ENCODE measurements at places on chromosomes 6 and 20. TPM values are rescaled to one million over a fixed set of nuclear protein-coding genes. Genes with fewer than 3 reads are reported as not detected.

DNA sequence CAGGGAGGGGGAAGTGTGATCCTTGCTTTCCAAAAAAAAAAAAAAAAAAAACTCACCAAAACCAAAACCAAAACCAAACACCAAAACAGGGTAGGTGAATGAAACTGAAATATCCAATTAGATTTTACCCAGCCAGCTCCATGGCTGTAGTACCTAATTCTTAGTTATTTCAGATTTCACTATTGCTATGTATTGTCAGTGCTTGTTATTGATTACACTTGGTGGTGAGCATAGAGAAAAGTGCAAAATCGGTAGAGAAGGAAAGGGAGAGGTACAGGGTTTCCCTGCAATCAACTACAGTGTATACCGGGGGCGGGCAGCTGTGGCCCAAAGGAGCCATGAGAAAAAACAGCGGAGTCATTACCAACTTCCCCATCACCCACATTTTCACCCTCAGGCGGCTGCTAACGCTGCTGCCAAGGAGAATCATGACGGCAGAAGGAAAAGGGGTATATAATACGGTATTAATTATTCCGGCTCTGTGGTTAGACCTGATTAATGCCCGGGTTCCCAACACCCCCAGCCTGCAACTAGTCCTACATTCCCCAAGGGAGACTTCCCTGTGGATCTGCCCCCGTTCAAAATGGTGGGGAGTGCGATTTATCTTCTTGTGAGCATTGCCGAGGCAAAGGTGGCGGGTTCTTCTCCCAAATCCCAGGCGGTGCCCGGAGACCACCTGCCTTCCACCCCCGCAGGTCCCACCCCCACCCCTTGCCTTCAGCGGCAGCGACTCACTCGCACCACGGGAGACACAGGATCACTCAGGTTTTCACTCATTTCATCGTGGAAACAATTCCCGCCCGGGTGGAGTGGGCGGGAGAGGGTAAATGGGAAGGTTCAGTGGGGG lies at the start of gene C6orf62:
Gene C6orf62, minus strand, starts transcription at position 30 of the 847 bp plus-strand sequence. CDS start 486 bp downstream, outside the sequence.
- DNase-seq = no peak
- peaks cover 49% of the 10 kb centered on the region for H3K36me3 ChIP-seq
- H3K27me3 ChIP-seq = no peaks in the 10 kb centered on the region
- peaks cover 34% of the 10 kb centered on the region for H3K4me1 ChIP-seq
- H3K4me3 ChIP-seq = peak within 1 kb of the TSS; percentile 99

The TMEM244 gene
- total RNA-seq = not detected

GRCh38 chr6:15521582-15521981 lies 141.2 kb downstream of the DTNBP1 start:
- H3K36me3 ChIP-seq = peaks cover 92% of the 10 kb centered on the region
- no peak for DNase-seq
- no peak overlapping the region for H3K4me3 ChIP-seq
- peaks cover 35% of the 10 kb centered on the region for H3K4me1 ChIP-seq

DNA sequence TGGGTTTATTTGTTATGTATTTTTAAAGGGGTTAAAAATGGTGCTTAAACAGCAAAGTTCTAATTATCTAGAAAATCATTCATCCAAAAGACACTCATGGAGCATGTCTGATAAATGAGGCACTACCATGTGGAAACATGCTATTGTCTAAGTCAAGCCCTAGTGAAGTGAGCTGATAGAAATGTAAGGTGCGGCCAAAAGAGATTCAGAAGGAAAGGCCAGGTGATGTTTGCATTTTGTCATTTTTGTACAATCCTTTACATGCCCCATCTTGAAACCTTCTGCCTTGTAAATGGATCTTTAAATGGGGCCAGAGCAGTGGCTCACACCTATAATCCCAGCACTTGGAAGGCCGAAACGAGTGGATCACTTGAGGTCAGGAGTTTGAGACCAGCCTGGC lies 77.3 kb downstream of the PLCG1 start:
- H3K4me3 ChIP-seq = no peak overlapping the region
- no peaks in the 10 kb centered on the region for H3K4me1 ChIP-seq
- H3K36me3 ChIP-seq = no peaks in the 10 kb centered on the region
- H3K27ac ChIP-seq = no peak overlapping the region
- no peaks in the 10 kb centered on the region for H3K27me3 ChIP-seq

The DNPH1 gene
- 56.4 TPM for total RNA-seq

DNA sequence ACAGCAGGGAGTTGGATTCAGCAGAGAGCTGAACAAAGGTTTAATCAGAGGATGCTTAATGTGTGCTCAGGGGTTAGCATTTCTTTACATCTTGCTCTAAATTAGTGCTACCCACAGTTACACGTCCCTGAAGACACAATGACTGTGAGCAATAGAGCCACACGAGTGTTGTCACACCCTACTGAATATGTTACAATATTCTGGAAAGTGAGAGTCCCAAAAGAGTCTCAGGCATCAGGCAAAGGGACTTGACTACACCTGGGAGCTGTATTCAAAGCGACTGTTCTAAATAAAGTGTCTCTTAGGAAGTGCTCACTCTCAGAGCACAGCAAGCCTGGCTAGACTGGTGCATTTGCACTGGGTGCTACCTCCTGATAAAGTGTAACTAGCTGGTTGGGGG lies 108.7 kb downstream of the GRM4 start:
- H3K36me3 ChIP-seq = peaks cover 5% of the 10 kb centered on the region
- H3K27ac ChIP-seq = no peak overlapping the region

The ARHGAP40 gene
- total RNA-seq = 0.72 TPM

DNA sequence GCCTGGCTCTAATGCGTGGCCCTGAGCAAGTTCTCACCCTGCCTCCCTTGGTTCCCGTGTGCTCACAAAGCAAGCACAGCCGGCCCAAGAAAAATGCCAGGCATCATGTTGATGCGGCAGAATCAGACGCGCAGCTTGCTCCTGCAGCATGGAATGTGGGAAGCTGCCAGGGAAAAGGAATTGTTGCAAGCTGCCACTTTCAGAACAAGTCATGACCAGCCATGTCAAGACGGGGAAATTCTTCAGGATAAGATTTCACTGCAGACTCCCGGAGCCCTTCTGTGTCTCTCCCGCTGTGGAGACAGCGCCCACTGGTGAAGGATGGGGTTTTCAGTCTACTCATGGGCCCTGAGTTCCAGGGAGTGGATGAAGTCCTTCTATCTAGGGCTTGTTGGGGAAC lies 4.6 kb downstream of the DACT2 start:
- no peaks in the 10 kb centered on the region for H3K36me3 ChIP-seq
- no peak overlapping the region for H3K4me3 ChIP-seq
- DNase-seq = no peak

GRCh38 chr6:13761361-13762036 lies 49.9 kb upstream of the RANBP9 start:
- H3K27ac ChIP-seq = no peak overlapping the region
- H3K4me1 ChIP-seq = peaks cover 6% of the 10 kb centered on the region
- no peak overlapping the region for H3K4me3 ChIP-seq
- no peaks in the 10 kb centered on the region for H3K36me3 ChIP-seq
- no peak for DNase-seq
- H3K27me3 ChIP-seq = no peaks in the 10 kb centered on the region

- DNase-seq = no peak
- no peaks in the 10 kb centered on the region for H3K36me3 ChIP-seq
- H3K27ac ChIP-seq = no peak overlapping the region
- no peaks in the 10 kb centered on the region for H3K27me3 ChIP-seq
- no peak overlapping the region for H3K4me3 ChIP-seq
These were observed 13.3 kb upstream of the HMGN4 start for GRCh38 chr6:26524722-26525370.

DNA sequence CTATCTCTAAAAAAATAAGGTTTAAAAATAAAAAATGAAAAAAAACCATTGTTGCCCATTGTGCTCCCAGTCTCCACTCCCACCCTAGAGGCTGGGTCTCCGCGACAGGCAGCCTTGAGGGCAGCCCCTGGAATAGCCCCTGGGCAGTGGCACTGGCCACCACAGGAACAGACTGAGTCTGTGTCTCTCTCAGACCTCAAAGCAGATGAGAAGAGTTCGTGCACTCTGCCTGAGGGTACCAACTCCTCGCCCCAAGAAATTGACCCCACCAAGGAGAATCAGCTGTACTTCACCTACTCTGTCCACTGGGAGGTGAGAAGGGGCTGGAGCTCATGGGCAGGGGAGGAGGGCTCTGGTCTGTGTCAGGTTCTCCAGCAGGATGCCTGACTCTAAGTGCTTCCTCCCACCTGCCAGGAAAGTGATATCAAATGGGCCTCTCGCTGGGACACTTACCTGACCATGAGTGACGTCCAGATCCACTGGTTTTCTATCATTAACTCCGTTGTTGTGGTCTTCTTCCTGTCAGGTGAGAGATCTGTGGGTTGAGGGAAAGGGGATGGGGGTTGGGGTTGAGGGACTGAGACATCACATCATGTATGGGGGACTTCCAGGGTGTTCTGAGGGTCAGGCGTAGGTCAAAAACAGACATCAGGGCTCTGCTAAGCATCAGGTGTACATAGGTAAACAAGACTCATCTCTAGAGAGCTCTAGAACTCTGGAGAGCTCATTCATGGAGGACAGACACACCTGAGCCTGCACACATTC lies 35.6 kb downstream of the TM9SF4 start:
- no peak overlapping the region for H3K27ac ChIP-seq
- no peaks in the 10 kb centered on the region for H3K27me3 ChIP-seq
- no peaks in the 10 kb centered on the region for H3K4me1 ChIP-seq
- no peak for DNase-seq

GRCh38 chr6:132140189-132140588 lies 189.0 kb upstream of the CCN2 start:
- H3K27ac ChIP-seq = no peak overlapping the region
- DNase-seq = no peak
- no peaks in the 10 kb centered on the region for H3K4me1 ChIP-seq
- H3K27me3 ChIP-seq = peaks cover 33% of the 10 kb centered on the region
- no peaks in the 10 kb centered on the region for H3K36me3 ChIP-seq
- H3K4me3 ChIP-seq = no peak overlapping the region

The FOXF2 gene
- total RNA-seq = not detected

- peaks cover 28% of the 10 kb centered on the region for H3K4me1 ChIP-seq
- H3K4me3 ChIP-seq = no peak overlapping the region
- DNase-seq = no peak
- H3K27me3 ChIP-seq = peaks cover 59% of the 10 kb centered on the region
- H3K36me3 ChIP-seq = no peaks in the 10 kb centered on the region
- no peak overlapping the region for H3K27ac ChIP-seq
These were observed 287.0 kb upstream of the SUPT3H start for GRCh38 chr6:45664707-45665106.

DNA sequence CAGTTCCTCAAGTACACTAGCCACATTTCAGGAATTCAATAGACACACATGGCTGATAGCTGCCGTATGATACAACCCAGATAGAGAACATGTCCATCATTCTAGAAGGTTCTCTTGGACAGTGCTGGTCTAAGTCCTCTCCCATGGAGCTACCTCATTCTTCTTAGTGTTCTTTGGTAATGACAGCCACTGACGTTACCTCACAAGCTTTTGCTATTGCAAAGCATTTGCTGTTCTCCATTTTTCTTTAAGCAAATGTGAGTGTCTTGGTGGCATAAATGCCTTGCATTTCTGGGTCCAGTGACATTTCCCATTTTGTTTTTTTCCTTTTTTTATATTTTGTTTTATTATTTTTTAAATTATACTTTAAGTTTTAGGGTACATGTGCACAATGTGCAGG lies 8.3 kb upstream of the CEBPB start:
- no peak overlapping the region for H3K4me3 ChIP-seq
- H3K27me3 ChIP-seq = peaks cover 19% of the 10 kb centered on the region
- H3K36me3 ChIP-seq = no peaks in the 10 kb centered on the region
- H3K27ac ChIP-seq = no peak overlapping the region

- H3K4me1 ChIP-seq = peaks cover 48% of the 10 kb centered on the region
- no peaks in the 10 kb centered on the region for H3K27me3 ChIP-seq
- no peaks in the 10 kb centered on the region for H3K36me3 ChIP-seq
- H3K4me3 ChIP-seq = no peak overlapping the region
- no peak overlapping the region for H3K27ac ChIP-seq
These were observed 113.5 kb downstream of the OGFRL1 start for GRCh38 chr6:71402096-71402495.

DNA sequence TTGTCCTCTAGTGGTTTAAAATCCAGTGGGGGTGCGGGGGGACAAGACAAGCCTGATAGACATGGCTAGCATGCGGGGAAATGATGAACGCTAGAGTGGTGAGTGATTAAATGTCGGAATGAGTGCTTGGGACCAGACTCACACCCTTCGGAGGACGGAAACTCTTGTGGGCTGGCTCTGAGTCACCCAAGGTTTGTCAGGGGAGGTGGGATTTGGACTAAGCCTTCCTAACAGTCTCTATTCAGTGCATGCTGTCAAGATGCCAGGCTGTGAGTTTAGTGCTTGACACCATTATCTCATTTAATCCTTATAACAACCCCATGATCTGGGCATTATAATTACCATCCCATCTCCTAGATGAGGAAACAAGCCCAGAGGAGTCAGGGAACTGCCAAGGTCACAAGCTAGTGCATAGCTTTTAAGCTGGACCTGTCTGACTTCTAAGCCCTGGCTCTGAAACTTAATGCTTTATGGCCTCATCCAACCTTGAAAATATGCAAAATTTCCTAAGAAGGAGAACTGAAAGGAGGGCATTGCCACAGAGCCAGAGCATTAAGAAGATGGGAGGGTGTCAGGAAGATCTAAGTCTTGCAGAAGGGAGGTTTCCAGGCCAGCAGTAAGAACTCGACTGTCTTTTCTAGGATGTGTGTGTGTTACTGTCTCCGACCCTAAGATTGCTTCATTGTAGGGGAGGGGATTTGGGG lies 168.7 kb upstream of the LRFN2 start:
- no peaks in the 10 kb centered on the region for H3K36me3 ChIP-seq
- DNase-seq = no peak
- no peak overlapping the region for H3K27ac ChIP-seq
- H3K4me3 ChIP-seq = no peak overlapping the region
- H3K4me1 ChIP-seq = peaks cover 16% of the 10 kb centered on the region

The SEMG1 gene
- 2.9 TPM for total RNA-seq

The HLA-DRA gene
- total RNA-seq = 2.8 TPM

The CENPW gene
- total RNA-seq = 85.1 TPM

DNA sequence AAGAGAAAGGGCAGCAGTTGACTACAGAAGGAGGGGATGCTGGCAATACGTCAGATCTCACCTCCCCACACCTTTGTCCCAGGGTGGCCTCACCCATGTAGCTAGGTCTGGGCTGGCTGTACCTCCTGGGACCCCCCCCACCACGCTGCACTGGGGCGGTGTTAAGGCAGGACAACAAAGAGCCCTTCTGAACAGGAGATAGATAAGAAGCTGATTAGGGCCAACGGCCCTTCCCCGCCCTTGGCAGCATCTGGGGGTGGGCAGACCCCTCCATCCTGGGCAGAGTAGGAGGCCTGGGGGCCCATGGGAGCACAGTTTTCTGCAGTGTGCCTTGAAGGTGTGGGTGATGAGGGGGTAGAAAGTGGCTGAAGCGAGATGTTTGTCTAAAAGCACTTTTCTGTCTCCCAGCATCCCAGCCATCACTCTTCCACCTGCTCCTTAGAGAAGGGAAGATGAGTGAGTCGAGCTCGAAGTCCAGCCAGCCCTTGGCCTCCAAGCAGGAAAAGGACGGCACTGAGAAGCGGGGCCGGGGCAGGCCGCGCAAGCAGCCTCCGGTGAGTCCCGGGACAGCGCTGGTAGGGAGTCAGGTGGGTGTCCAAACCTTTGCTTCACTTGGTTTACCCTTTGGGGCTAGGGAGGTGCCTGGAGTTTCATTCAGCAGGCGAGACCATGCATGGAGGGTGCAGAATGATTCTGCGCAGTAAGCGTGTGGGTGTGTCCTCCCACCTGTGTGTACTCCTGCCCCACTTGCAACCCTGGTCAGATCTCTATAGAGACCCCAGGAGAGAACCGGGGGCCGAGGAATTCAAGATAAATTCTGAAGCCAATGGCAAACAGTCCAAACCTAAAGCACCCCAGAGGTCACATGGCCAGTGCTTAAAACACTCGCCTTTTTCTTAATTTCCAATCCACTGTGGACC lies 3.9 kb downstream of the HMGA1 start:
- H3K36me3 ChIP-seq = peaks cover 62% of the 10 kb centered on the region
- peak overlapping the region; percentile 95 for H3K27ac ChIP-seq
- no peaks in the 10 kb centered on the region for H3K27me3 ChIP-seq
- H3K4me1 ChIP-seq = peaks cover 63% of the 10 kb centered on the region
- peak overlapping the region; percentile 92 for H3K4me3 ChIP-seq

The REM1 gene
- not detected for total RNA-seq

The FOXQ1 gene
- 0.35 TPM for total RNA-seq
